ENCODE measurements at places on chromosomes 2 and 18. TPM values are rescaled to one million over a fixed set of nuclear protein-coding genes. Genes with fewer than 3 reads are reported as not detected.

The DNAH6 gene
- total RNA-seq, result 0.18 TPM

The FBXO48 gene
- 1.3 TPM for total RNA-seq

GRCh38 chr2:1283871-1284270 lies 129.4 kb upstream of the TPO start:
- H3K27ac ChIP-seq, result no peak overlapping the region
- H3K4me1 ChIP-seq, result peaks cover 5% of the 10 kb centered on the region
- no peaks in the 10 kb centered on the region for H3K27me3 ChIP-seq
- H3K4me3 ChIP-seq, result no peak overlapping the region
- DNase-seq, result no peak

DNA sequence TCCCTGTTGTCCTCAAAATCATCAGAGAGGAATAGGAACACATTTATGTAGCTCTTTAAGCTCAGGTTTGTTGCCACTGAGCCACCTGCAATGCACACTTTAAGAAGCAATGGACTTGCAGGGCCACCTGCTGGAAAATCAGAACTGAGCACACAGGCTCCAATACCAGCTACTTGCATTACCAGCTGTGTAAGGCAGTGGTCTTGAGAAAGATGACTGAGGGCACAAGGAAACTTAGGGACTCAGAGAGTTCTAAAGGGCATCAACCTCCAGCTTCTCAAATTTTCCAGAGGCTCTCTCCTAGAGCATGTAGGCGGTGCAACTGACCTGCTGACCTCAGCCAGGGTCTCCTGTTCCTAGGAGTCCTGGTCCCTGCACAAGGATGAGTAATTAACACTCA lies 2.5 kb upstream of the CNDP2 start:
- H3K27me3 ChIP-seq, result no peaks in the 10 kb centered on the region
- DNase-seq, result peak; percentile 35
- peaks cover 21% of the 10 kb centered on the region for H3K4me1 ChIP-seq
- no peak overlapping the region for H3K27ac ChIP-seq
- peak overlapping the region; percentile 43 for H3K4me3 ChIP-seq

The CHRNG gene
- total RNA-seq, result not detected

GRCh38 chr2:153890576-153890975 lies 18.9 kb downstream of the GALNT13 start:
- peaks cover 2% of the 10 kb centered on the region for H3K36me3 ChIP-seq
- H3K27ac ChIP-seq, result peak overlapping the region; percentile 85
- H3K27me3 ChIP-seq, result no peaks in the 10 kb centered on the region
- H3K4me3 ChIP-seq, result no peak overlapping the region
- H3K4me1 ChIP-seq, result peaks cover 24% of the 10 kb centered on the region

DNA sequence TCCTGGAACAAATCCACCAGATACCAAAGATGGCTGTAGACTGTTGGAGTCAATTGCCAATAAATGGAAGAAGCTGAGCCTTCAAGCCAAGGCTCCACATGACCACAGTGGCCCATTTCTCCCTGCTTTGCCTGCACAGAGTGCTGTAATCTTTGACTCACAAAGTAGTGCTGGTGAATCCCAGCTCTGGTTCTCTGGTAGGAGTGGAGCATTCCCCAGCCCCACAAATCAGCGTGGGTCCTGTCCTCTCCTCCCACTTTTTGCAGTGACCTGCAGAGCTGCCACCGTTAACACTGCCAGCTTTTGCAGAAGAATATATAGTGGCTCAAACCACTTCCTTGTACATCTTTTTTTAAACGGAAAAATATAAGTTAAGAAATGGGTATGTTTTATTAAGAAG lies 93.9 kb downstream of the MGAT5 start:
- no peaks in the 10 kb centered on the region for H3K4me1 ChIP-seq
- DNase-seq, result no peak
- no peak overlapping the region for H3K4me3 ChIP-seq
- H3K36me3 ChIP-seq, result peaks cover 4% of the 10 kb centered on the region
- H3K27me3 ChIP-seq, result no peaks in the 10 kb centered on the region

The LRP1B gene
- total RNA-seq, result 0.14 TPM

The KCNF1 gene
- 1.2 TPM for total RNA-seq

DNA sequence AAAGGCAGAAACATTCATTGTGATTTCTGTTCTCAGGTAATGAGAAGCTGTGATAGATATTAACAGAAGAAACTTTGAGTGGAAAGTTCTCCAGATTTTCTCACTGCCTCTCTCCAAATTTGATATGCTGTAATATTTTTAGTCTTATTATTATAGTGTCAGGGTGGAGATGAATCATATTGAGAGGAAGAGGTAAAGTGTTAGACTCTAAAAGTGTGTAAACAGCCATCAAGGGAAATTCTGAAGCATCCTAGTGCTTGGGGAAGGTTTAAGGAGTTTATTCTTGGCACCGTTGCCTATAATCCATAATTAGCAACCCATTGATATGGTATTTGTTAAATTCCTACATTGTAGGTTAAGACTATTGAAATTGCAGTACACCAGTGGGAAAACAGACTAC lies 104.7 kb upstream of the NABP1 start:
- H3K4me1 ChIP-seq, result peaks cover 22% of the 10 kb centered on the region
- DNase-seq, result no peak
- no peak overlapping the region for H3K27ac ChIP-seq

DNA sequence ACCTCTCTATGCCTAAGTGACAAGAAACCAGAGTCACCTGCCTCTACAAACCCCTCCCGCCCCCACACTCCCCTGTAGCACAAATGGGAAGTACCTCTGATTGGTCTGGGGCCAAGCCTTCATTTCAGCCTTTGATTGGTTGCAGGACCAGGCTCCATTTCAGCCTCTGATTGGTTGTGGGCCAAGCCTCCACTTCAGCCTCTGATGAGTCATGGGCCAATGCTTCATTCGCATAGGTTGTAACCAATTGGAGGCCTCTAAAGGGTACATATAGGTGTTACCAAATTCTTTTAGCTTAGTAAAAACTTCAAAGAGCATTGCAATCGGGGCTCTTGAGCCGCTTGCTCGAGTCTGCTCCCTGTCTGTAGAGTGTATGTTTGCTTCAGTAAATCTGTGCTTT lies 25.0 kb downstream of the CCDC102B start:
- H3K36me3 ChIP-seq, result no peaks in the 10 kb centered on the region
- no peaks in the 10 kb centered on the region for H3K27me3 ChIP-seq
- no peak overlapping the region for H3K27ac ChIP-seq
- no peaks in the 10 kb centered on the region for H3K4me1 ChIP-seq

DNA sequence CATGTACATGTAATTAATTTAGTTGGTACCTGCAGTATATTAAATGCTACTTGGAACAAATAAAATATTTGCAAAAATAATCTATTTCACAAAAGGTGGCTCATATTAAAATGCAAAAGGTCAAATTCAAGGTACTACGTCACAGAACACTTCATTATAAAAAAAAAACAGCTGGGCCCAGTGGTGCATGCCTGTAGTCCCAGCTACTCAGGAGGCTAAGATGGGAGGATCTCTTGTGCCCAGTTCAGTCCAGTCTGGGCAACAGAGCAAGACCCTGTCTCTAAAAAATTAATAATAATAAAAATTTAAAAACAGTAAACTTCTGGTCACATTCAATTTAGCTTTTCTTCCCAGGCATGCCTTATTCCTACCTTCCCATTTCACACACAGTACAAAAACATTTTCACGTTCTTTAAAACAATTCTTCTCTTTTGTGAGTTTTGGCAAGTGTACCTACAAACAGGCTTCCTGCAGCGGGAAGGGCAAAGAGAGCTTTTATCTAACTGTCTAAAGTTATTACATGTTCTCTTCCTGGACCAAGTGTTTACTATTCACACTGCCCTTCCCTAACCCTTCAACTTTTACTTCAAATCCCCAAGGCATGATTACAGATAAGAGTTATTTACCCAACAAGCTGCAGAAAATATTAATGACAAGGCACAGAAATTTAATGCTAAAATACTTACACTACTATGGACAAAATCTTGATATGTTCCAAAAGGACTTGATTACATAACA lies 10.7 kb downstream of the BAZ2B start:
- H3K27me3 ChIP-seq, result no peaks in the 10 kb centered on the region
- H3K4me3 ChIP-seq, result no peak overlapping the region
- H3K36me3 ChIP-seq, result no peaks in the 10 kb centered on the region

- H3K4me1 ChIP-seq, result peaks cover 8% of the 10 kb centered on the region
- H3K27me3 ChIP-seq, result no peaks in the 10 kb centered on the region
- H3K4me3 ChIP-seq, result no peak overlapping the region
- no peak overlapping the region for H3K27ac ChIP-seq
- H3K36me3 ChIP-seq, result no peaks in the 10 kb centered on the region
- no peak for DNase-seq
These were observed 95.8 kb upstream of the TEX51 start for GRCh38 chr2:126802774-126803433.

The ACTG2 gene
- total RNA-seq, result 2.7 TPM

- peaks cover 31% of the 10 kb centered on the region for H3K36me3 ChIP-seq
- peaks cover 54% of the 10 kb centered on the region for H3K4me1 ChIP-seq
These were observed 21.4 kb upstream of the STON1 start for GRCh38 chr2:48508461-48509124.

GRCh38 chr2:1150724-1151511 lies 200.3 kb downstream of the SNTG2 start:
- H3K4me3 ChIP-seq, result no peak overlapping the region
- no peak overlapping the region for H3K27ac ChIP-seq
- H3K27me3 ChIP-seq, result no peaks in the 10 kb centered on the region
- H3K36me3 ChIP-seq, result no peaks in the 10 kb centered on the region
- H3K4me1 ChIP-seq, result no peaks in the 10 kb centered on the region
- no peak for DNase-seq

GRCh38 chr2:64488050-64488974 lies 34.4 kb downstream of the LGALSL start:
- H3K27me3 ChIP-seq, result no peaks in the 10 kb centered on the region
- no peak overlapping the region for H3K27ac ChIP-seq
- peak; percentile 91 for DNase-seq
- no peaks in the 10 kb centered on the region for H3K36me3 ChIP-seq
- peaks cover 31% of the 10 kb centered on the region for H3K4me1 ChIP-seq

- DNase-seq, result no peak
- no peak overlapping the region for H3K4me3 ChIP-seq
- H3K4me1 ChIP-seq, result peaks cover 11% of the 10 kb centered on the region
- H3K27ac ChIP-seq, result no peak overlapping the region
- H3K27me3 ChIP-seq, result no peaks in the 10 kb centered on the region
- no peaks in the 10 kb centered on the region for H3K36me3 ChIP-seq
These were observed 24.0 kb upstream of the ARPC2 start for GRCh38 chr2:218192902-218193430.

- H3K27ac ChIP-seq, result no peak overlapping the region
- peaks cover 17% of the 10 kb centered on the region for H3K36me3 ChIP-seq
- DNase-seq, result no peak
- H3K27me3 ChIP-seq, result no peaks in the 10 kb centered on the region
These were observed 62.0 kb downstream of the MAP3K20 start for GRCh38 chr2:173137610-173138009.

GRCh38 chr18:40055262-40055661 lies 1899.8 kb upstream of the PIK3C3 start:
- no peak overlapping the region for H3K27ac ChIP-seq
- DNase-seq, result no peak
- H3K4me3 ChIP-seq, result no peak overlapping the region
- H3K4me1 ChIP-seq, result no peaks in the 10 kb centered on the region
- no peaks in the 10 kb centered on the region for H3K36me3 ChIP-seq

GRCh38 chr2:177471990-177472389 lies 79.4 kb downstream of the AGPS start:
- H3K36me3 ChIP-seq, result peaks cover 35% of the 10 kb centered on the region
- DNase-seq, result no peak
- H3K4me1 ChIP-seq, result peaks cover 9% of the 10 kb centered on the region
- H3K4me3 ChIP-seq, result no peak overlapping the region

GRCh38 chr2:236653863-236654262 lies 84.2 kb downstream of the ACKR3 start:
- DNase-seq, result no peak
- H3K27me3 ChIP-seq, result peaks cover 2% of the 10 kb centered on the region
- H3K4me1 ChIP-seq, result 0 out of 2 replicates have a peak, but pooled peaks cover under 1% of the 10 kb centered on the region
- no peak overlapping the region for H3K4me3 ChIP-seq
- no peak overlapping the region for H3K27ac ChIP-seq

- no peak overlapping the region for H3K4me3 ChIP-seq
- H3K27me3 ChIP-seq, result peaks cover 6% of the 10 kb centered on the region
These were observed 129.7 kb upstream of the PARD3B start for GRCh38 chr2:204415406-204416181.

DNA sequence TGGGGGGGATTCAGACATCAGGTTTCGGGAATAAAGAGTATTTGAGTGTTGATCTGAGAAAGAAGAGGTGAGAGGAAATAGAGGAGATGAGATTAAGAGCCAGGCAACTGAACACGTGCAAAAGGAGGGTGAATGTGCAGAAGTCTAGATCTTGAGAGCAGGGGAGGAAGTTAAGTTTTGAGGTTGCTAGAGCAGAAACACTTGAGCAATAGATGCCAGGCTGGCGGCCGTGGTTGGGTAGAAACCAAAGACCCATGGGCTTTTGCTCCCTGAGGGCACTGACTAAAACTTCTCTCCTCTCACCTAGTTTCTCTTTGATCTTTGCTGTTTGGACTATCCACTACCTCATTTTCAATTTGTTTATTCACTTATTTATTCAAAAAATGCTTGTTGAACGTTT lies 116.0 kb downstream of the CDC42EP3 start:
- H3K27ac ChIP-seq, result no peak overlapping the region
- H3K4me3 ChIP-seq, result no peak overlapping the region
- no peaks in the 10 kb centered on the region for H3K4me1 ChIP-seq
- no peaks in the 10 kb centered on the region for H3K36me3 ChIP-seq
- no peaks in the 10 kb centered on the region for H3K27me3 ChIP-seq
- no peak for DNase-seq

The AOX1 gene
- total RNA-seq, result 5.4 TPM

DNA sequence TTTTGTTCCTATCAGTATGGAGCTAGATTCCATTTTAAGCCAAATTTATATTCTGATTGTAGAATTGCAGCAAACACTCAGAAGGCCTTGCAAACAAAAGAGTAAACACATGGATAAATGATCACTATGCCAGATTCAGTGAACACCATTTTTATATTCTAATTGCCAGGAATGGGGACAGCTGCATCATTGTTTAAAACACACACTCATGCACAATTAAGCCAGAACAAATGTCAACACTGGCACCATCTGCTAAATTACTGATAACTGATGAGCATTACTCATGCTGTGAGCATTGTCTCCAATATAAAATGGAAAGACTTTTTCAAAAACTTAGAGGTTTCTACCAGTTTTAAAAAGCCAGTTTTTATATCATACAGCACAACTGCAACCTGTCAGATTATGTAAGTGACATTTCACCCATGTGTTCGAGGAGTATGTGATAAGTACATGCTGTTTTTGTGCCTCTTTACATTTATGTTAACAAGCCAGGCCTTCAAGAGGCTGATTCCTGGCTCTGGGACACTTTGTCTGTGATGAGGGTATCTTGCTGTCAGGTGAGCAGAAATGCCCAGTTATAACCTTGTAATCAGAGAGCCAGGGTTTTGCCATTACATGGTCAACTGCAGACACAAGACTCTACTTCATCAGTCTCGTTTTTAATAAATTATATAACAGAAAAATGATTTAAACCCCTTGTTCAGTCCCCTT lies 4.4 kb upstream of the ST8SIA5 start:
- no peak for DNase-seq
- H3K36me3 ChIP-seq, result no peaks in the 10 kb centered on the region
- peaks cover 10% of the 10 kb centered on the region for H3K4me1 ChIP-seq

DNA sequence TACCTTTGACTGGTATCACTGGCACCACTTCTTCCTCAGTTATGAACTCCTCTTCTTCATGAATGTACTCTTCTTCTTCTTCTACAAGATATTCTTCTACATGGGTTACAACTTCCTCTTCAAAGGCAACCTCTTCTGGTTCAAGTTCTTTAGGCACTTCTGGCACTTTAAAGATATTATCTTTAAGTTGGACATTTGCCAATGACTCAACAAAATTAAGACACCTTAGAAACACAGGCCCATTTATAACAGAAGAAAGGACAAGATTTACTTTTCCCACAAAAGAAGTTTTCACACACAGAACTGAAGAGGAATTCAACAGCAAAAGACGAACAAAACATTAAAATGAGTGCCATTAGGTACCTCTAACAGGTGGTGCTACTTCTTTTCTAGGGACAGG lies 127.3 kb downstream of the TTN start:
- no peaks in the 10 kb centered on the region for H3K36me3 ChIP-seq
- no peak overlapping the region for H3K4me3 ChIP-seq
- no peak overlapping the region for H3K27ac ChIP-seq
- H3K4me1 ChIP-seq, result no peaks in the 10 kb centered on the region
- DNase-seq, result no peak
